ENCODE measurements at places on chromosomes 2 and 18.

DNA sequence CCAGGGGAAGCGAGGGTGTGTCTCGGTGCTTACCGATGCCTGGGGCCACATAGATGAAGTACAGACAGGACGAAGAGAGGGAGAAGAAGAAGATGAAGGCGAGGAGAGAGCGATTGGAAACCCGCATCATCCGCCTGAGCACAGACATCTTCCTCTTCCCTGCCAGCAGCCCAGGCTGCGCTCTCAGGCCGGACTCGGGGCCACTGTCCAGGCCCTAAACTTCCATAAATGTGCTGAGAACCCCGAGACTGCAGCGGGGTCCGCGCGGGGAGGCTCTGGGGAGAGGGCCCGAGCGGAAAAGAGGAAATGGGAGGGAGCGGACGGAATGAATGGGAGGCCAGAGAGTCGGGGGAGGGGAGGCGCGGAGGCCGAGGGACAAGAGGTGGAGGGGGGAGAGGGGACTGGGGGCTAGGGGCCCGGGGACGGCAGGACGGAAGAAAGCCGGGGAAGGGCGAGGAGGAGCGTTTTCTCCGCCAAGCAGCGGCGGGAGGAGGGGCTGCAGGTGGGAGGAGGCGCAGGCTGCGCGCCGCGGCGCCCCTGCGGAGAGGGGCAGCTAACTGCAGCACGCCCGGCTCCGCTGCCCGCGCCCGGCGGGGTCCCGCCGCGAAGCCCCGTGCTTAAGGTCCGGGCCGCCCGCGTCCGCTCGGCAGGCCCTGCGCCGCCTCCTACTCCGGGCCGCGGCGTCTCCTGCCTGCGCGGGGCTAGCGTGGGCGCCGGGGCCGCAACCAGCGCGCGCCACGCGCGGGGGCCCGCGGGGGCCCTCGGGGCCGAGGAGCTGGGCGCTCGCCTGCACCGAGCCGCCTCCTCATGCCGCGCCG lies at the start of gene B4GALT6:
B4GALT6 (minus strand) TSS at position 303 of the 818 bp plus-strand sequence; CDS start at position 148, 155 bp downstream.
- DNase-seq = no peak

DNA sequence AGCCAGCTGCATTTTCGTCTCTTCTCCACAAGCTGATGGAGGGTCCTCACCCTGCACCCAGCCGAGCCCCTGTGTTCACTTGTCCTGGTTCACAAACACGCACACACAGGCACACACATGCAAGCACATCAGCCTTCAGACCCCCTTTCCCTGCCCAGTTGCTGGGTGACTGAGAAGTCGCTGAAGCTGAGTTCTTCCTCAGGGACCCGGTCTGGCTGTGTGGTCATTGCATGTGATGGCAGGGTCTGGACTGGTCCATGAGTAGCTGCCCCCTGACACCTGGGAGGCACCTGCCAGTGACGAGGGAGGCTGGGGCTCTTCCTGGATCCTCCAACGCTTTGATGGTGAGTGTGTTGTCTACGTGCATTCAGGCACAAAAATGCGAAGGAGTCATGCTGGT lies 546.1 kb upstream of the SALL3 start:
- DNase-seq = no peak

DNA sequence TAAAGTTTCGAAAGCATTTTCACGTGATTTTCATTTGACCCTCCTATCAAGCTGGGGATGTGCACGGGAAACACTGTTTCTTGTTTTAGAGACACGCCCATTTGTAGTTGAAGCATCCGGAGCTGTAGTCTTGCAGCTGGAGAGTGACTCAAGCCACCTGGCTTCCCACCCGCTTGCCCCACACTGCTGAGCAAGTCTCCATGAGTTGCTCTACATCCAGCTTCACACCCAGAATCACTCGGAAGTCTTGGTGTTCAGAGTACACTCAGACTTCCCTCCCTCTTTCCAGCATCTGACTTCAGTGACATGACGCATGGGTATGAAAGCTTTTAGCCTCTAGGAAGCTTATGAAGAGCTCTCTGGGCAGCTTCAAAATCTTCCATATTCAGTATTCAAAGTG lies 262.4 kb downstream of the NBAS start:
- DNase-seq = no peak

- no peak for DNase-seq
Measured at GRCh38 chr2:238523158-238524110, 96.7 kb downstream of the ASB1 start.

- no peak for DNase-seq
Measured at GRCh38 chr2:140797718-140798117, 1333.1 kb downstream of the LRP1B start.

- DNase-seq = no peak
Measured at GRCh38 chr2:167144179-167144898, 256.1 kb downstream of the XIRP2 start.

GRCh38 chr2:235311044-235311443 lies 182.8 kb upstream of the AGAP1 start:
- no peak for DNase-seq

DNA sequence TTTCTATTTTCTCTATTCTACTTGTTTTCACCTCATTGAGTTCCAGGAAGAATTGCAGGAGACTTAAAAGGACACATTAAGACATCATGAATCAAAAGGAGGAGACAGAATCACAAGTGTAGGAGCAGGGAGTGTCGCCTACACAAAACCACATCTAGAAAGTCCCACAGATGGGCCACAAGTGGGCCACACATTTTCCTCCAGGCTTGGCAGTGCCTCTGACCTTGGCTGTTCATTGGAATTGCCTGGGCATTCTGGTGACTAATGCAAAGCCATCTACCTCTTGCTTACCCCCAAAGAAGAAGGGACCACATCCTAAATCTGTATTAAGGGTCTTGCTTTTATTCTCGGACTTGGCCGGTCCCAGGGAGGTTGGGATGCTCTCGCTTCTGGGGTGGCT lies 103.6 kb downstream of the KLHL29 start:
- DNase-seq = no peak

- no peak for DNase-seq
Measured at GRCh38 chr2:106770986-106771385, 115.0 kb downstream of the ST6GAL2 start.

GRCh38 chr2:47336259-47337238 lies 66.4 kb upstream of the MSH2 start:
- no peak for DNase-seq

GRCh38 chr2:109365131-109365530 lies 236.1 kb downstream of the SH3RF3 start:
- no peak for DNase-seq

DNA sequence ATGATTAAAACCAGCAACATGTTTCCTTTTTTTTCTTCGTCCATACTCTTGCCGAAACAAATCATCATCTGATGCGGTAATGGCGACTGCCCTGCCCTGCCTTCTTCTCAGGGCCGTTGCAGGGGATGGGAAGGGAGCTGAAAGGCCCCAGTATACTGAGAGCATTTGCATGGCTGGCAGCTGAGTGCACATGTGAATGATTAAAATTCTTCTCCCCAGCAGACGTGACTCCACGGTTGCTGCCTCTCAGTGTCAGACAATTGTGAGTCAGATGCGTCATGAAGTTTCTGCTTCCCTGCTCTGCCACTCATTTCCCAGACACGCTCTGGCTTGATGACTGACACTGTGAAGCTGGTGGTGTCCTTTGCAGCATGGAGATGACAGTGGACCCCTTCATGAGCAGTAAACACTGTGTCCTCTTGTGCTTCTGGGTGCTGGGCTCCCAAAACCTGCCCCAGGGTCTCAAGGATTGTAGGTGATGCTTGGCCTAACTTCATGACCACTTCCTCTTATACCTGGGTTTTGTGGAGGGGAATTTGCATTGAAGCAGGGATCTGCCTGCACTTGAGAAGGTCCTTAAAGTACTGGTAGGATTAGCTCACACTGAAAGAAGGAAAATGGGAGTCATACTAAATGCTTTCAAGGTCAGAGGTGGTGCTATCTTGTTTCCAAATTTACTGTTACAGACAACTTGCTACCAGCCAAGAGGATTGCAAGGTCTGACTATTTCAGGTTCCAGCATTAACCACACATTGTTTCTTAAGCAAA lies 222.5 kb upstream of the COPS8 start:
- no peak for DNase-seq

GRCh38 chr18:33583901-33584300 lies 5.9 kb downstream of the ASXL3 start:
- DNase-seq = no peak

- DNase-seq = no peak
Measured at GRCh38 chr2:174522553-174522952, 35.7 kb upstream of the GPR155 start.

- no peak for DNase-seq
Measured at GRCh38 chr2:62284980-62285379, 89.1 kb downstream of the B3GNT2 start.

- DNase-seq = no peak
Measured at GRCh38 chr18:8503248-8503647, 106.0 kb upstream of the RAB12 start.

DNA sequence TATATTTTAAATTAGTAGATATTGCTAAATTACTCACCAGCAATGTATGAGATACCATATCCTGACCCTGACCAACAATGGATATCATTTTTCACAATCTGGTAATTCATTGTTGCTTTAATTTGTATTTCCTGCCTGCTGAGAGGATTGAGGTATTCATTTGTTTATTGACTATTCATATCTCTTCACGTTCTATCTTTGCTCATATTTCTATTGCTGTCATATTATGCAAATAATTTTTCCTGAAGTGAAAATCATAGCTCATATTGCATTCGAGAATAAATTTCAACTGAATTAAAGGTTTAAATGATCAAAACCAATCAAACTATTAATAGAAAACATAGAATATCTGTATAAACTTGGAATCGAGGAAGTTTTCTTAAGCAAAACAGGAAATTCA lies 31.0 kb downstream of the INO80D start:
- DNase-seq = no peak

DNA sequence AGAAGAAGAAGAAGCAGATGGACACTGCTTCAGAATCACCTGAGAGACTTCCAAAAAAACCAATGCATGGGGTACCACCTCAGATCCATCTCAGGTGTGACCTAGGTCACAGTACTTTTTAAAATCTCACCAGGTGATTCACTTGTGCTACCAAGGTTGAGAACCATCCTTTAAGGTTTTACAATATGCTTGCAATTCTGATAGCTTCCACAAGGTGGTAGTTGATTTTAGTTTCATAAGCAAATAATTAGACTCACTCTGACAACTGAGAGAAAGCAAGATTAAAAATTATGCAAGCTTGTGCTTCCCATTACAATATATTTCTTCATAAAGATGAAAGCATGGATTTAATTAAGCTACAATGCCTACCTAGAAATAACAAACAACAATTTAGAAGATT lies 355.1 kb downstream of the EN1 start:
- no peak for DNase-seq

DNA sequence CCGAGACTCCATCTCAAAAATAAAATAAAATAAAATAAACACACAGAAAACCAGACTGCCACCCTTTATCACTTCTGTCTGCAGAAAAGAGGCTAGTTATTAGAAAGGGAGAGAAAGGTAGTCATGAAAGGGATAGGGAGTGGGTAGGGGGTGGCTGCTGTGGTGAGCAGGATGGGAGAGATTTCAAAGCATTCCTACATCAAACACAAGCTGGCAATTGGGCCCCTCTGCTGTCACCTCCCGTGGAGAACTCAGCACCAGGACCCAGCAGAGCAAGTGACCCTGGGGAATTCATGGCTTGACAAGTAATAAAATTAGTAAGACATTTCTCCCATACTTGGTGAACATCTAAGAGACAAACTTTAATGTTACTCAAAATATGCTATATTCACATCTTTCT lies 3.7 kb upstream of the HOXD1 start:
- DNase-seq = no peak

DNA sequence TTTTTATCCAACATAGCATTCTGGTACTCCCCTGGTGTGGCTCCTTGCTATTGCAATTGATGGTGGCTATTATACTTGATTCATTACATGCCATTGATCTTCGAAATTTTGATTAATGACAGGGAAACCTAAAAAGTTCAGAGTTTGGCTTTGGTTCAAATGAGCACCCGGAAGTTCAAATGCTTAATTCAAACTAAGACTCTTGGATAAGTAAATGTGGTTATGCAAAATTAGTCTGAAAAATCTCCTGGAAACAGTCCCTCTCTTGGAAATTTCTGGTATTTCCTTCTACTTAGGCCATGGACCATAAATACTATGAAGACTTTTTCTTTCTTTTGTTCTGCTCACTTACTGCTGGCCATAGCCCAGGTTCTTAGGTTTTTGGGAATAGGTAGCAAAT lies 65.3 kb upstream of the SMIM21 start:
- DNase-seq = no peak

GRCh38 chr2:232592772-232593395 lies 40.5 kb upstream of the EFHD1 start:
- DNase-seq = no peak

DNA sequence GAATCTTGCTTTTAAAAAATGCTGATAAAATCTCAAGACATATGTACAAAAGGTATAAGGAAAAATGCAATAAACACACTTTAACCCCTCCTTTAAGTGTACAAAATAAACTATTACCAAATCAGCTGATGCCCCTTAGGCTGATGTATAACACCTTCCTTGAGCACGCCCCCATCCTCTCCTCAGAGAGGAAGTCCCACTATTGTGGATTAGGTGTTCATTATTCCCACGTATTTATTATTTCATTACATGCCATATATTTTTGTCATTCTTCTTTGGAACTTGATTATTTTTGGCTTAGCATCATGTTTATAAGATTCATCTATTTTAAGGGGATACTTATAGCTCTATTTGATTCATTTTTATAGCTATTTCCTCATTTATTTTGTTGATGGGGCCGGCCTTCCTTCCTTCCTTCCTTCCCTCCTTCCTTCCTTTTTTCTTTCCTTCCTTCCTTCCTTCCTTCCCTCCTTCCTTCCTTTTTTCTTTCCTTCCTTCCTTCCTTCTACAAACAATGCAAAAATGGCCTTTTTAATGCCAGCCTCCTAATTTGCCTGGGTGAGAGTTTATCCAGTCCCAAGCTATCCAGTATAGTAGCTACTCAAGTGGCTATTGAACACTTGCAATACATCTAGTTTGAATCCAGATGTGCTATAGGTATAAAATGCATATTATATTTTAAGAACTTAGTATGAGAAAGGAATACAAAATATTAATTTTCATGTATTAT lies 4.0 kb downstream of the SERPINB13 start:
- DNase-seq = no peak

DNA sequence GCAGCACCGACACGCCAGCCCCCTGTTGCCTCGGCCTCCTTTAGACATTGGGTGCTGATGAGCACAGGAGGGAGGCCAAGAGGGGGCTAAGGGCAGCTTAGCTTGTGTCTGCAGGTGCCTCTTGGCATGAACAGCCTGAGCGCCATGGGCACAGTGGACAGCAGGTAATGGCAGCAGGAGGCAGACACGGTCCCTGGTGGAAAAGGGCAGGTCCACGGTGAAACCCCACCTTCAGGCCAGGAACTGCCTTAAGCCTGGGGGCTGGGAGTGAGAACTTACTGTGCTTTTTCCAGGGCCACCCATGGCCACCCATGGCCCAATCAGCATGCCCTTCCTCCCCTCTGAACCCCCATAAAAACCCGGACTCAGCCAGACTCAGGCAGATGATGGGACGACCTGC lies 633.4 kb upstream of the TMEFF2 start:
- DNase-seq = no peak

- no peak for DNase-seq
Measured at GRCh38 chr2:194559964-194560363, 1097.1 kb upstream of the SLC39A10 start.

- DNase-seq = no peak
Measured at GRCh38 chr18:38887671-38888020, 1322.0 kb upstream of the CELF4 start.
